Esophagus muscularis mucosa (tissue), 4 donors: ENCODE measurements at places on chromosomes 7 and 10.

GRCh38 chr7:20323595-20323994, 7.1 kb upstream of the ITGB8 start:
- no peak overlapping the region for H3K4me3 ChIP-seq
- DNase-seq = no peak
- H3K36me3 ChIP-seq = no peaks in the 10 kb centered on the region

- no peak overlapping the region for H3K27ac ChIP-seq
- H3K4me1 ChIP-seq = peaks cover 36% of the 10 kb centered on the region
- no peaks in the 10 kb centered on the region for H3K27me3 ChIP-seq
- H3K36me3 ChIP-seq = peaks cover 40% of the 10 kb centered on the region
Observed at GRCh38 chr10:97571622-97572021, 957 bp upstream of the ANKRD2 start.

DNA sequence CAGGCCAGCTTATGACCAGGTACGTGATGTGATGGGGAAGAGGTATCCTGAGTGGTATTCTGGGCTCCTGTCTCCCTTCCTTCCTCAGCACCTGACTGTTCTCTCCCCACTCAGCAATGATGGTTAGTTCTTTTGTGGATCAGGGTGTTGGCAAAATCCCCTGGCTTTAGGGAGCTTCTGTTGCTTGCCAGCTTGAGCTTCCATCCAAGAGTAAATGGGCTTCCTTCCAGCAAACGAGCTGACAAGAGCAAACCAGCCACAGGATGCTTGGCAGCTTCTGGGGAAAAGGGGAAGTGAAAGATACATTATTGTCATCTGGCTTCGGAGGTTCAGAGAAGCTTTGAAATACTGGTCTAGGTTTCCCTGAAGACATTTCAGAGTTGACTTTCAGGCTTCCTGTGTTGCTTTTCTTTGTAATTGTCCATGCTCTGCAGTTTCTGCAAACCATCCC, 5.2 kb downstream of the DUSP5 start:
- H3K27me3 ChIP-seq = no peaks in the 10 kb centered on the region
- peaks cover 3% of the 10 kb centered on the region for H3K36me3 ChIP-seq
- H3K4me3 ChIP-seq = no peak overlapping the region
- peak overlapping the region; percentile 93 for H3K27ac ChIP-seq
- H3K4me1 ChIP-seq = peaks cover 83% of the 10 kb centered on the region
- no peak for DNase-seq

DNA sequence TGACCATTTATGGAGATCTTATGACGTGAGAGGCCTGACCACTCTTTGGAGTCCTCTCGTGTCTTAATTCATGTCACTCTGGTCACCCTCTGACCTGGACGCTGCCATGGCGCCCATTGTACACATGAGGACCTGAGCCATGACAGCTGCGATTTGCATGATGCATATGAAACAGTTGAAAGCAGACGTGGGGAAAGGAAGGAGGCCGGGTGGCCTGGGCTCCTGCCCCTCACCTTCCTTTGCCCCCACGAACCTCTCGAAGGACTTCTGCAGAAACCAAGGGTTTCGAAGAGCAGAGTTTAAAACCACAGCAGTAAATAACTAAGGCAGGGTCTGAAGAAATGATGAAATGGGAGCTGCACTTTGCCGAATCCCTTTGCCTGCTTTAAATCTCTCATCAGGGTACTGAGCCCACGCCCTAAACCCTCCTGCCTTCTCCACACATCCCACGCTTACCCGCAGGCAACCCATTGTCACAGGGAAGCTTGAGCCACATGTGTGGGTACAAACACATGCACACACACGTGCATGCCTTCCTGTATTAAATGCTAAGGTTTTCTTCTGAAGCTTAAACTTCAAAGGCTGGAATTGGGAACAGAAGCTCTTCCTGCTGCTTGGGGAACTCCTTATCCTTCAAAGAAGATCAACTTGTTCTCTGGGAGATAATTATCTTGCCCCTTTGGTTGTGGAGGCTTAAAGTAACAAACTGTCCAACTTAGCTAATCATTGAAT, 11.7 kb upstream of the CALML3 start:
- no peak overlapping the region for H3K4me3 ChIP-seq
- H3K4me1 ChIP-seq = peaks cover 28% of the 10 kb centered on the region

GRCh38 chr7:116197360-116197759, 13.0 kb upstream of the TES start:
- no peak overlapping the region for H3K4me3 ChIP-seq
- H3K4me1 ChIP-seq = no peaks in the 10 kb centered on the region
- H3K36me3 ChIP-seq = no peaks in the 10 kb centered on the region
- no peak overlapping the region for H3K27ac ChIP-seq
- no peaks in the 10 kb centered on the region for H3K27me3 ChIP-seq
- DNase-seq = no peak

DNA sequence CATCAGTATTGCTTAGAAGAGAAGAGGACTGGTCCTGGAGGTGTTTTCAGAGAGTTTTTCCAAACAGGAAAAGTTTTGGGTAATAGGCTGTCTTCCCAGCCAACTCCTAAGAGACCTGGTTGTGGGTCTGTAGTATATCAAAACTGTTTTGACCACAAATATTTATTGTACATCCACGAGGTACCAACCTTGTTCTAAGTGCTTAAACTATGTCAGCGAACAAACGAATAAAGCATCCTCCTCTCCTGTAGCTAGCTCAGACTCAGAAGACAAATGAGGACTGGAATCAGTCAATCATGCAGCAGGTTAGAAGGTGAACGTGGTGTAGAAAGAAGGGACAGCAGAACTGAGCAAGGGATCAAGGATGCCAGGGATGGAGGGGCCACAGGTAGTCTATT, 61.6 kb upstream of the MKI67 start:
- no peaks in the 10 kb centered on the region for H3K4me1 ChIP-seq
- H3K27me3 ChIP-seq = no peaks in the 10 kb centered on the region
- H3K4me3 ChIP-seq = no peak overlapping the region
- H3K36me3 ChIP-seq = no peaks in the 10 kb centered on the region
- no peak overlapping the region for H3K27ac ChIP-seq
- DNase-seq = peak; percentile 82

- no peaks in the 10 kb centered on the region for H3K36me3 ChIP-seq
- no peaks in the 10 kb centered on the region for H3K4me1 ChIP-seq
- DNase-seq = no peak
- no peak overlapping the region for H3K4me3 ChIP-seq
Observed at GRCh38 chr7:115043605-115044004, 121.7 kb downstream of the MDFIC start.

GRCh38 chr10:45160271-45160670, 155.1 kb downstream of the OR13A1 start:
- H3K4me1 ChIP-seq = no peaks in the 10 kb centered on the region
- H3K27ac ChIP-seq = no peak overlapping the region
- no peak overlapping the region for H3K4me3 ChIP-seq
- H3K36me3 ChIP-seq = no peaks in the 10 kb centered on the region
- no peaks in the 10 kb centered on the region for H3K27me3 ChIP-seq

DNA sequence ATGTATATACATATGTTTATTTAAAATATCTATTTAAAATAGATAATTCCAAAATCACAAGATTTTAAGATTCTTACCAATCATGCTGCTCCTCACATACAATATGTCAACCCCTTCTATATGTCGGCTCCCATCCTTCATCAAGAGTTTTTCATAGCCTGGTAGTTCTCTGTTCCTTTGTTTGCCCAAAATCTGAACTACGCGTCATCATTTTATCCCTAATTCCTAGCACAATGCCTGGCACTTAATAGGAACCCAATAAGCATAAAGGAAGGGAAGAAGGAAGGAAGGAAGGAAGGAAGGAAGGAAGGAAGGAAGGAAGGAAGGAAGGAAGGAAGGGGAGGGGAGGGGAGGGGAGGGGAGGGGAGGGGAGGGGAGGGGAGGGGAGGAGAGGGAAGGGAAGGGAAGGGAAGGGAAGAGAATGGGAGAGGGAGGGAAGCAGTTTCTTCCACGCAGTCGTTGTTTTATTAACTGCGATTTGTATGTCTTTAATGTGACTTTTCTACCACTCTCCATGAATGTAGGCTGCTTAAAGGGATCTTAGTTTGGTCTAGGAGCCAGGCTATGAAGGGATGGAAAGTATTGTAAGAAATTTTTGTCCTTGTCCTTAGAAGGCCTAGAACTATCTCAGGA, 83.3 kb upstream of the PCGF5 start:
- no peaks in the 10 kb centered on the region for H3K4me1 ChIP-seq
- H3K4me3 ChIP-seq = no peak overlapping the region
- no peak overlapping the region for H3K27ac ChIP-seq
- H3K36me3 ChIP-seq = no peaks in the 10 kb centered on the region
- no peaks in the 10 kb centered on the region for H3K27me3 ChIP-seq
- DNase-seq = no peak

- H3K4me1 ChIP-seq = peaks cover 11% of the 10 kb centered on the region
- no peak overlapping the region for H3K4me3 ChIP-seq
- DNase-seq = no peak
- H3K27me3 ChIP-seq = peaks cover 6% of the 10 kb centered on the region
- H3K36me3 ChIP-seq = no peaks in the 10 kb centered on the region
Observed at GRCh38 chr10:127579640-127580039, 30.5 kb downstream of the NPS start.

DNA sequence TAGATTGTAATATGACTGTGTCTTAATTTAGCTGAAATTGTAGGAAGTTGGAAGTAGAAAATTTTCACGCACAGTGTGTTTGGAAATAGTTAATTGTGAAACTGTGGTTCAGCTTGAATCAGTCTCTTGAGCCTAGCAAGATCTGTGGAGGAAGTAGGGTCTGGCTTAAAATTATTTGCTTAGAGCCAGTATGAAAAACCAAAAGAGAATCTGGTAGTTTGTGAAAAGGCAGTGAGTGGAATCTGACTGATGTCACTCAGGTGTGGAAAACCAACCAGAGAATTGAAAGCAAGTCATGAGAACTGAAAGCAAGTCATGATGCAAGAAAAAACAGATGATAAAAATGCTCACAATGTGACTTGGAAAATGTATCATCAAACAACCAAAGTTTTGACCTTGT, 11.5 kb downstream of the LIPJ start:
- H3K27me3 ChIP-seq = no peaks in the 10 kb centered on the region
- H3K36me3 ChIP-seq = no peaks in the 10 kb centered on the region
- no peaks in the 10 kb centered on the region for H3K4me1 ChIP-seq
- DNase-seq = no peak

GRCh38 chr7:106418094-106418493, 133.3 kb upstream of the NAMPT start:
- H3K4me1 ChIP-seq = peaks cover 22% of the 10 kb centered on the region
- H3K27me3 ChIP-seq = no peaks in the 10 kb centered on the region
- H3K36me3 ChIP-seq = no peaks in the 10 kb centered on the region
- H3K27ac ChIP-seq = peak overlapping the region; percentile 41
- DNase-seq = no peak

DNA sequence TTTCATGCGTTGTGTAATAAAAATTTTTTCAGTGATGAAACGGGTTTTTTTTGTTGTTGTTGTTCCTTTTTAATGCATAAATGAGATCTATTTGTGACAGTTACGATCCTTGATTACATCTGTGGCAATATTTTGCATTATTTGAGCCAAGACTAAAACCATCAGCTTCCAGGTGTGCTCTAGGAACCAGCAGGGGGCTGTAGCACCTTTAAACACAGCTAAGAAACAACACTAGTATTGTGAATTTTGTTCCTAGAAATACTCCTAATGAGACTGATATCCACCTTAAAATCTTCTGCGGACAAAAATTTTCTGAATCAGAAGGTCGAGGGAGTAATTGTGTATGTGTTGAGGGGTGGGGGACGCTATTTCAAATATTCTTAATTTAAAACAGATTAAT, 52.6 kb downstream of the FGFBP3 start:
- peaks cover 100% of the 10 kb centered on the region for H3K36me3 ChIP-seq
- H3K27ac ChIP-seq = no peak overlapping the region
- no peaks in the 10 kb centered on the region for H3K4me1 ChIP-seq
- no peak for DNase-seq

DNA sequence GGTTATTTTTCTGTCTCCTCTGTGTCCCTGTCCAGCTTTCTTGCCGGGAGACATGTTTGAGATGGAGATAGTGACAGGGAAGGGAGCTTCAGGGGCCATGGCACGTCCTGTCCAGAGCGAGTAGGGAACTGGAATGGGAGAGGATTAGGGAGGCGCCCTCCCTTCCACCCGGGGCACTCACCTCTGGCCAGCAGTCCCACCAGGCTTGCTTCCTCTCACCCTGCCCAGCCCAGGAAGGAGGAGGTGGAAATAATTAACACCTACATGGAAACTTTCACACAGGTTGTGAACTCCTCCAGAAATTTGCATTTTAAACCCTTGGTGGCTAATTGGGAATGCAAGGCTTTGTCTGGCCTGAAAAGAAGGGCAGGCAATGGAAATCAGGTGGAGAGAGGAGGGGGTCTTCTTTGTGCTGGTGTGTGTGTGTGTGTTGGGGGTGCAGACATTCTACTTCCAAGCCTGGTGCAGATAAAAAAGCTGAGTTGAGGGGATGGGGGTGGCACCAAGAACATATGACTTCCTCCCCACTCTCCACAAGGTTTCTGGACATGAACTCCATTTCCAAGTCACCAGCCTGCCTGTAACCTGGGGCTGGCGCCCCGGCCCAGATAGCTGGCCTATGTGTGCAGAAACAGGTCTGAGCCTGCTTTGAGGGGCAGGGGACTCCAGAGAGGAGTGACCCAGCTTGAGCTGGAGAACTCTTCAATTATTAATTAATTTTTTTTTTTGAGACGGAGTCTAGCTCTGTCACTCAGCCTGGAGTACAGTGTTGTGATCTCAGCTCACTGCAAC, 199.4 kb downstream of the CYP26A1 start:
- H3K4me1 ChIP-seq = no peaks in the 10 kb centered on the region
- no peak for DNase-seq
- no peaks in the 10 kb centered on the region for H3K27me3 ChIP-seq
- no peaks in the 10 kb centered on the region for H3K36me3 ChIP-seq

DNA sequence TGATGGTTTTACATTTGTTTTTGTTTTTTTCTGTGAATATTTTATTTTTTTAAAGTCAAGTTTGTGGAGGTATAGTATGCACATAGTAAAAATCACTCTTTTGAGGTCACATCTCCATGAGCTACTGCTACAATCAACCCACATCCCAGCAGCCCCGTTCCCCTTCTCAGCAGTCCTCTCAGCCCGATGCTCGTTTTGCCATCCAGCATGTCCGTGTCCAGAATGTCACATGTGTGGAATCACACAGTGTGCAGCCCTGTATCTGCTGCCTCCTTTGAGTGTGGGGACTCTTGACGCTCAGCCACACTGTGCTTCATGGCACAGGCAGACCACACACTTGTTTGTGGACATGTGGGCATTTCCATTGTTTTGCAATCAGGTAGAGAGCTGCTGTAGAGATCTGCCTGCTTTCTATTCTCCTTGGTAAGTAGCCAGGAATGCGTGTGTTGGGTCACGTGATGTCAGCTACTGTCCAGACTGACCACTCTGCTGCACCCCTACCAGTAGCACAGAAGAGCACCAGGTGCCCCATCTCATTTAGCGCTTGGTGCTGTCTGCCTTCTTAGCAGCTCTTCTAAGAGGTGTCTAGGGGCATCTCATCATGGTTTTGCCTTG, 71.6 kb upstream of the CAMK2B start:
- DNase-seq = no peak

GRCh38 chr10:130394832-130395231, 258.6 kb downstream of the GLRX3 start:
- H3K36me3 ChIP-seq = no peaks in the 10 kb centered on the region
- DNase-seq = no peak
- no peaks in the 10 kb centered on the region for H3K4me1 ChIP-seq
- no peak overlapping the region for H3K4me3 ChIP-seq
